H9 (cell line): ENCODE measurements at places on chromosomes 12 and 14. TPM values are rescaled to one million over a fixed set of nuclear protein-coding genes. Genes with fewer than 3 reads are reported as not detected.
A peak's percentile ranks its signal among the peaks of the same experiment; 100 is the strongest.

GSC gene
- total RNA-seq, result 0.22 TPM in 1 of 2 replicates, not detected in the other

SNAPC1 gene
- total RNA-seq, result 6.8 and 7.1 TPM in 2 replicates

TDRD9 gene
- total RNA-seq, result not detected in 2 replicates

DNA sequence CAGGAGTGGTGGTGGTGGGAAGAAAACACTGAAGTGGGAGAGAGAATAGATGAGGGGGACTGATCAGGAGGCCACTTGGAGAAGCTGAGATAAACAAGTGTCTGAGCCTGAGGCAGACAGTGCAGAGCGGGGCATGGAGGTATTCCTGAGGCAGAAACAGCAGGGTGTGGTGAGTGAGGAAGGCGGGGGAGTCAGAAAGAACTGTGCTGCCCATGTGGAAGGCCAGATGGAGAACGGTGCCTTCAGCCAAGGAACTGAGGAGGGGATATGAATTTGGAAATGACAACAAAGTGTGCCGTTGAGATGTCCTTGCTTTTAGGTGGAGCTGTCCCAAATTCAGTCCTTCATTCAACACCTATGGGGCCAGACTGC lies 13.7 kb downstream of the APPL2 start:
- H3K27me3 ChIP-seq, result no peaks in the 10 kb centered on the region
- H3K4me1 ChIP-seq, result no peaks in the 10 kb centered on the region
- no peak overlapping the region for H3K27ac ChIP-seq
- H3K4me3 ChIP-seq, result no peak overlapping the region
- DNase-seq, result no peak

DNA sequence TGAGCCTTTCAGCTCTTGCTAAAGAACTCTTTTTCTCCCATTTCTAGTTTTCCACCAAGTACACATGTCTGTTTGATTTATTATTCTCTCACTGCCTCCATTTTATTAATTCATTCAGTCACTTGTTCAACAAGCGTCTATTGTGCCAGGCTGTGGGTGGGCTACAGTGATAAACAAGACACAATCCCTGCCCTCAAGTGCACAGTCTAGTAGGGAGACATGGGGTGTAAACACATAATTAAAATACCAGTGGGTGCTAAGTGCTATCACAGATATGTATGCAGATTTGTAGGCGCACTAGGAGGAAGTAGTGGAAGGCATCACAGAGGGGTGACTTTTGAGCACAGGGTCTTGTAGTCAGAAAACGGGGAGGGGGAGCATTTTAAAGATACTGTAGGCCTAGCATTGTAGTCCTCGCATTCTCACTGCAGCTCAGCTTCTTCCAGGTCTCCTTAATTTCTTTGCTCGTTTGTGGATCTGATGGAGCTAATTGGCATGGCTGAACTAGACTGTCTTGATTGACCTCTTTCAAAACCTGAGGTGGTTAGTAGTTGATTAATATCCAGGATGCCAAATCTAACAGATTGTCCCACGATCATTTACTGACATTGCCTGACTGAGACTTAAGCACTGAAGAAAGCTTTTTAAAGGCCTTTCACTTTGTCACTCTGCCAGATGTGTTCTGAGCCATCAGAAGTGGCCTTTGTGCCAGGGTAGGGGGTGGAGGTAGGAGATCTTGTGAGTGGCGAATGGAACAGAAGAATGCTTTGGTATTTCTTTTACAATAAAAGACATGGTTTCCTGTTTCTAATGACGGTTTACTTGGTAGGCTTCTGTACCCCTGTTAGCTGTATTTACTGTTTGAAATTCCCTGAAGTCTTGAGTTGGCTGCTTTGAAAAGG lies 116.9 kb downstream of the DIP2B start:
- peak overlapping the region; percentile 39; the same call in 2 of the 3 replicates for H3K4me3 ChIP-seq
- peaks cover 23% of the 10 kb centered on the region; the same call in 1 of the 2 replicates for H3K4me1 ChIP-seq
- no peaks in the 10 kb centered on the region for H3K36me3 ChIP-seq
- H3K27me3 ChIP-seq, result no peaks in the 10 kb centered on the region

ZNF140 gene
- 19.2 and 21.7 TPM in 2 replicates for total RNA-seq
